ENCODE measurements at places on chromosomes 5 and 9.

GRCh38 chr5:98768160-98768959 is 5.1 kb upstream of the RGMB start:
- DNase-seq: no peak

DNA sequence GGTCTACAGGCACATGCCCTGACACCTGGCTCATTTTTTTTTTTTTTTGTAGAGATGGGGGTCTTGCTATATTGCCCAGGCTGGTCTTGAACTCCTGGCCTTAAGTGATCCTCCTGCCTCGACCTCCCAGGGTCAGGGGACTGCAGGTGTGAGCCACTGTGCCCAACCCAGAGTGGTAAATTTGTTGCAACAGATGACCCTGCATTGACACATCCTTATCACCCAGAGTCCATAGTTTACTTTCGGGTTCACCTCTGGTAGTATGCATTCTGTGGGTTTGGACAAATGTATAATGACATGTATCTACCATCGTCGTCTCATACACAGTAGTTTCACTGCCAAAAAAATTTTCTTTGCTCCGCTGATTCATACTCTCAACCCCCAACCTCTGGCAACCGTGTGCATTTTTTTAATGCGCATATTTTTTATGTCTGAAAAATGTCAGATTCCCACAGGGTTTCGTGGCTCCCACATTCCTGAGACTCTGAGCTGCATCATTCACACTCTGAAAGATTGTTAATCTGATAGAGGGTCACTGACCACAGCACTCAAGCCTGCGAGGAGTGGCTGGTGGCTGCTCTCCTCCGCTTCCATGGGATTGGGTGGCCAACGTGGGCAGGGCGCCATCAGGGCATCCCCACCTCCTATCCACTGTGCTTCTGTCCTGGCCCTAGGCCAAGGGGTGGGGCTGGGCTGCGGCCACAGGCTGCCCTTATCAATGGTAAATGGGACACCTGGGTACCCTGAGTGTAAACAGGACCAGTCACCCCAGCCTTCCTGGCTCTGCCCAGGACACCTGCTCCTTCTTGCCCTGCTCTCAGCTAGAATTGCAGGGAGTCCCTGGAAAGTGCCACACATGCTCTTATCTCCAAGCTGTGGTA is 9.6 kb downstream of the NDST1 start:
- DNase-seq: no peak

GRCh38 chr5:180801596-180802324 is 846 bp downstream of the MGAT1 start:
- no peak for DNase-seq

- DNase-seq: no peak
Measured at GRCh38 chr5:35698047-35698808, 80.6 kb downstream of the SPEF2 start.

- peak; percentile 18 for DNase-seq
Measured at GRCh38 chr5:142977363-142978051, 207.3 kb downstream of the ARHGAP26 start.

GRCh38 chr9:101791938-101792337 is 53.5 kb upstream of the GRIN3A start:
- DNase-seq: no peak

DNA sequence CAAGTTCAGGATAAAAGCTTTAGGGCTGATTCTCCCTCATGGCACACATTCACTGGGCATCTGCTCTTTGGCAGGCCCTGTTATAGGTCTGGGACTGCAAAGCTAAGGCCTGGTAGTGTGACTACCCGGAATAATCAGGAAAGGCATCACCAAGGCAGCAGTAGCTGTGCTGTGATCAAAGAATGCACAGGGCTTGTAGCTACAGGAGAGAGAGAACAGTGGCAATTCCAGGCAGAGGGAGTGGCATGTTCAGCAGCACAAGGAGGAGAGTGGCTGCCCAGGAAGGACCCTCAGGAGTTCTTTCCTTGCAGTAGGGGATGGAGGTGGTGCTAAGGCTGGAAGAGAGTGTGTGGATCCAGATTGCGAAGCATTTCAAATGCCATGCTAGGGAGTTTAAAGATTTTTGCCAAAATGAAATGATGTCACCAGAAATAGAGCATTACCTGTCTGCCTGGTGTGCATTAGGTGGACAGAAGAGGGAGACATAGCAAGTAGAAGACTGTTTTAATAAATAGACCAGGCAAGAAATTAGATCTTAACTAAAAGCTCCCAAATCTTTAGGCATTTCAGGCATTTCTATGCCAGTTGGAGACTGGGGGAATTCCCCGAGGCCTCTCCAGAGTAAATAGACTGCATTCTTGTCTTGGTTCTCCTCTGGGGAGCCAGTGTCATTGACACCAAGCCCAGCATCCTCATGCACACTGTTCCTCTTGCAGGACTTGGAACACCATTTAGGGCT is 69.1 kb downstream of the GPR21 start:
- no peak for DNase-seq

- no peak for DNase-seq
Measured at GRCh38 chr5:118825226-118825625, 163.1 kb downstream of the DTWD2 start.

- no peak for DNase-seq
Measured at GRCh38 chr9:27059412-27059811, 49.6 kb upstream of the TEK start.

DNA sequence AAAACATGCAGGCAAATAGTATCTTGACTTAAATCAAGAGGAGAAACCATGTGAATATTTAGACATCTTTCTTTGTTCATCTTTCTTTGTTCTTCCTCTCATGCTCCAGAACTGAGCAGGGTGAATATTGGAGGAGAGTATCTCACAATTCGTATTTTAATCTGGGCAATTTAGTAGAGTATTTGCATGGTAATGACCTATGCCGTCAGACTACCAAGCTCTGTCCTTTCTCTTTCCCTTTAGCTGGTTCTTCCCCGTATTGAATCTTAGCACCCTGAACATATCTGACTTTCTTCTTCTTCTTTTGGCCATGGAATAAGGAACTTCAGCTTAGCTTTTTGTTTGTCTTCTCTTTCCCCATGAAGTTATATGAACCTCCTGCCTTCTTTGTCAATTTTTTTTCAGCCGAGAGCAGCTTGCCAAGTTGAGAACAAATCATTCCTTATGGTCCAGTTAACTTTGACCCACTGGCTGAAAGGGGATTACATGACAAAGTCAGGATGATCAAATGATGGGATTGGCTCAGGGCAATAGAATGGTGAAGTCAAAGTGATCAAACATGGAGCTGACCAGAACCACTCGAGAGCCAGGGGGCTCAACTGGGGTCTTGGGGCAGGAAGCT is 95.8 kb downstream of the DAPK1 start:
- DNase-seq: no peak

GRCh38 chr5:10866913-10867312 is 105.9 kb upstream of the DAP start:
- no peak for DNase-seq
